ENCODE measurements at places on chromosomes 16 and 17.

- DNase-seq: no peak
Observed at GRCh38 chr16:4055748-4056147, 60.5 kb downstream of the ADCY9 start.

DNA sequence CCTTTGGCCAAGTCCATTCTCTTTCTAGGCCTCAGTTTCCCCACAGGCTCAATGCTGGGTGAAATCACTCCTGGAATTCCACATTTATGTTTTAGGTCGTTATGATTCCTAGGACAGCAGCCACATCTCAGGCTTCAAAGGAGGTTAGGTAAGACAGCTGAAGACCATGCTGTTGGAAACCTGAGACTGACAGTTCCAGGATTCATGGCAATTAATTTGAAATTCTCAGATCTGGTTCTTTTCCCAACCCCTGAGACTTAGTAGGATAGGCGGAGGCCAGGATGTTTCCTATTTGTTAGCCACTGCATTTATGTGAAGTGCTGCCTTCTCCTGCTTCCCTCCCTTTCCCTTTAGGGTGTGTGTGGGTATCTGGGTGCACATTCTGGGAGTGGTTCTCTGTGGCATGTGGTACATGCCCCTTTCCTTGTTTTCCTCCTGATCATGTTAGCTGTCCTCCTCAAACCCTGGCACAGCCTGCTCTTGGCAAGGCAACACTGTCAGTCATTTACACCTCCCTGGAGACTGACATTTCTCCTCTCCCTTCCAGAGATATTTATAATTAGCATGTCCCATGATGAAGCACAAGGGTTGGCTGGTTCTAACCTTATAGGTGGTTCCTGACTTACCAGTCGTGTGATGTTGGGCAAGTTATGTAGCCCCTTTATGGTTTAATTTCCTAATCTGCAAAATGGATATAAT lies 91.4 kb upstream of the SALL1 start:
- DNase-seq: no peak

DNA sequence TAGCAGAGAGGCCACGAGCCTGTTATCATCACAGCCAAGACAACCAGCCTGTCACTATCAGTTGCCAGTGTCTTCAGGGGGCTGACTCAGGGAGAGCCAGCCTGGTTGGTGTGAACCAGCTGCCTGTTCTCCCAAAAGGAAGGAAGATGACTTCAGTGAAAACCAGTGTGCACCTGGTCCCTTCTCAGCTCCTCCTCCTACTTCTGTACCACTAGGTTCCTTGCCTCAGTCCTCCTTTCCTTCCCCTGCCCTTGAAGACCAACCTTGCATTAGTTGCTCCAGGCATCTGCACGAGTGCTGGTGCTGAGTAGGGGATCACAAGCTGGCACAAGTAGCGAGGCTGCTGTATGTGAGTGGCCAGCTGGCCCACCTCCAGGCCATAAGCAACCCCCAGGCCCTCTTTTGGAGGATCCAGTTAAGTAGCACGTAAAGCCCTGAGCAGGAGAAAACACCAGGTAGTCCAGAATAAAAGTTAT lies 8.5 kb downstream of the TUBG1 start:
- no peak for DNase-seq

- peak; percentile 74 for DNase-seq
Observed at GRCh38 chr17:41322094-41322902, 6.8 kb upstream of the KRTAP17-1 start.

GRCh38 chr17:40327735-40328385 lies 18.9 kb downstream of the RARA start:
- DNase-seq: no peak

DNA sequence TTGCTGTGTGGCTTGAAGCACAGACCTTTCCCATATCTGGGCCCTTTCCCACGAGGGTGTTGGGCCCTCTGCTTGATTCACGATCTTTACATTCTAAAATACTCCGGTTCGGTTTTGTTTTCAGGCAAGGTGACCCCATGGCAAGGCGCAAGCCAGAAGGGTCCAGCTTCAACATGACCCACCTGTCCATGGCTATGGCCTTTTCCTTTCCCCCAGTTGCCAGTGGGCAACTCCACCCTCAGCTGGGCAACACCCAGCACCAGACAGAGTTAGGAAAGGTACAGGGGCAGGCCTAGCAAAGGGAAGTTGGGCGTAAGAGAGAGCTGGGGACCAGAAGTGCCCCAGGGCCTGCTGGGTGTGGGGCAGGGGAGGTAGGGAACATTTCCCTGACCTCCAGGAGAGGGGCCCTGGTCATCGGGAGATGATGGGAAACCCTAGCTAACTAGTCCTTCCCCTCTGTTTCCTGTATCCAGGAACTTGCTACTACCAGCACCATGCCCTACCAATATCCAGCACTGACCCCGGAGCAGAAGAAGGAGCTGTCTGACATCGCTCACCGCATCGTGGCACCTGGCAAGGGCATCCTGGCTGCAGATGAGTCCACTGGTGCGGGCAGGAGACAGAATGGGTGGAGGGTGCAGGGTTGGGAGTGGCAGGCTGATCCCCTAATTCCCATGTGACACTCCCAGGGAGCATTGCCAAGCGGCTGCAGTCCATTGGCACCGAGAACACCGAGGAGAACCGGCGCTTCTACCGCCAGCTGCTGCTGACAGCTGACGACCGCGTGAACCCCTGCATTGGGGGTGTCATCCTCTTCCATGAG lies 1.4 kb downstream of the ALDOA start:
- DNase-seq: no peak

GRCh38 chr16:15035163-15035729 lies 20.6 kb downstream of the NTAN1 start:
- DNase-seq: no peak

DNA sequence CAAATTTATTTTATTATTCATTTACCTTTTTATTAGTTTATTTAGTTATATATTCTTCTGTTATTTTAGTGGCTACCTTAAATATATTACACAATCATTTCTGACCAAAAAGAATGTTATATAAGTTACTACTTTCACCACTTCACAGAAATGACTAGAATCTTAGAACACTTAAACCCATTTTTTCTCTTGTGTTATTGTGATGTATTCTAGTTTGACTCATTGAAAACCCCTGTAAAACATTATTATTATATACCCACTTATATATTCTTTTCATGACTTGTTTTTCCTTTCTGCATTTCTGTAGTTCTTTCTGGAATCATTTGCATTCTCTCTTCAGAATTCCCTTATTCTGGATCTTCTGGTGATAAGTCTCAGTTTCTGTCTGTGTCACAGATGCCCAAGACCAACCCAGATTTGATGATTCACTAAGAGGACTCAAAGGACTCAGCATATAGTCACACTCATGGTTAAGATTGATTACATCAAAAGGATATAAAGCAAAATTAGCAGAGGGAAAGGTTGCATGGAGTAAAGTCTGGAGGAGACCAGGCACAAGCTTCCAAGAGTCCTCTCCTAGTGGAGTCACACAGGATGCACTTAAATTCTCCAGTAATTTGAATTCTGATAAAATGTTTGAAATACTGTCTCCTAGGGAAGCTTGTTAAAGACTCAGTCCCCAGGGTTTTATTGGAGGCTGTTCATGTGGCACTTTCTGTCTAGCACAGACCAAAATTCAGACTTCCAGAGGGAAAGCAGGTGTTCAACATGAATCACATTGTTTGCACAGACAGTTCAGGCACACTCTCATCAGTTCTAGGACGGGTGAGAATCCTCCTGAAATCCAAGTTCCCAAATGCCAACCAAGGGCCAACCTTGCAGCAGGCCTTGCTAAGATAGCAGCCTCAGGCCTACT lies 7.7 kb downstream of the GINS3 start:
- no peak for DNase-seq

- DNase-seq: no peak
Observed at GRCh38 chr16:23145186-23145585, 4.1 kb downstream of the USP31 start.

- DNase-seq: no peak
Observed at GRCh38 chr17:71709271-71709890, 411.4 kb upstream of the SOX9 start.

DNA sequence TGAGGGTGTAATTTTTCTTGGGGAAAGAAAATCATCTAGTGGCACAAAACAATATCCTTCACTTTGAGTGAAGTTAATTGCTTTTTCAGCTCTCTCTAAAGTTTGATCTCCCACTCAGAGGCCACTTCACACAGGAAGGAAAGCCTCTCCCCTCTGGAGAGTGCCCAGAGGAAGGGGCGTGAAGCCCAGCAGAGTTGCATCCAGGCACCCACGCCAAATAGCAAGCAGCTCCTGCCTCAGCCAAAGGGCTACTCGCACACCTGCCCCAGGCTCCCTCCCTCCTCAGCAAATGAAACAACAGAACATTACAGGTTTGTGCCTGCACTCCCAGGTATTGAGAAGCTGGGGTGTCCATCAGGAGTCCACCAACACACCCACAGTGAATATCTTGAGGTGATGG lies 183.0 kb upstream of the RPL38 start:
- no peak for DNase-seq

GRCh38 chr17:61401389-61402072 lies 1.9 kb downstream of the TBX2 start:
- no peak for DNase-seq

GRCh38 chr16:84471966-84472365 lies 32.5 kb downstream of the MEAK7 start:
- no peak for DNase-seq

GRCh38 chr16:50722960-50723359 lies 18.9 kb upstream of the CYLD start:
- no peak for DNase-seq

DNA sequence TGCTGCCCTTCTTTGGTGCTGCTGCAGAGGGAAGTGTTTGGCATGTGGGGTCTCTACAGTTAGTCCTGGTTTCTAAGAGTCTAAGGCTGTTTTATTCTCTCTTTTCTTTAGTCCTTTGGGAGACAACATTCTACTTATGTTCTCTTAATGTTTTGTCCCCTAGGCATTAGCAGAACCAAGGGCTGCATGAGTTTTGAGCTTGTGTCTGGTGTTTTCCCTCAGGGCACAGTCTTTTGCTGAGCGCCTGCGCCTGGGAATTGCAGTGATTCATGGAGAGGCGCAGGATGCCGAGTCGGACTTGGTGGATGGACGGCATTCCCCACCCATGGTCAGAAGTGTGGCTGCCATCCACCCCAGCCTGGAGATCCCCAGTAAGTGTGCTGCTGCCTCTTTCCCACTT lies 41.1 kb upstream of the SLC5A10 start:
- no peak for DNase-seq

DNA sequence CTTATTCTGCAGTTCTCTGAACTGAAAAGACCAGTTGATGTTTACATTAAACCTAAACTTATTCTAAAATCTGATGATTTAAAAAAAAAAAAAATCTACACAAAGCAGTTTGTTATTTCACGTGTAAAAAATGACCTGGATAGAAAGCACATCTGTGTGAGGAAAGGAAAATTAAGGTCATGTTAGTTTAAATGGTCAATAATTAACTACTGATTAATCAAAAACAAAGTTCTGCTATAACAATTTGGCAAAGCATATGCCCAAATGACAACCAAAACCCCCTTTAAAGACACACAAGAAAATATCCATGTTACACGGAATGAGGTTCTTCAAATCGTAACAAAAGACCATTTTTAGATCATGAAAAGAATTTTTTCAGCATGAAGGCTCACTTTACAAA lies 30.4 kb downstream of the CACNG1 start:
- no peak for DNase-seq

DNA sequence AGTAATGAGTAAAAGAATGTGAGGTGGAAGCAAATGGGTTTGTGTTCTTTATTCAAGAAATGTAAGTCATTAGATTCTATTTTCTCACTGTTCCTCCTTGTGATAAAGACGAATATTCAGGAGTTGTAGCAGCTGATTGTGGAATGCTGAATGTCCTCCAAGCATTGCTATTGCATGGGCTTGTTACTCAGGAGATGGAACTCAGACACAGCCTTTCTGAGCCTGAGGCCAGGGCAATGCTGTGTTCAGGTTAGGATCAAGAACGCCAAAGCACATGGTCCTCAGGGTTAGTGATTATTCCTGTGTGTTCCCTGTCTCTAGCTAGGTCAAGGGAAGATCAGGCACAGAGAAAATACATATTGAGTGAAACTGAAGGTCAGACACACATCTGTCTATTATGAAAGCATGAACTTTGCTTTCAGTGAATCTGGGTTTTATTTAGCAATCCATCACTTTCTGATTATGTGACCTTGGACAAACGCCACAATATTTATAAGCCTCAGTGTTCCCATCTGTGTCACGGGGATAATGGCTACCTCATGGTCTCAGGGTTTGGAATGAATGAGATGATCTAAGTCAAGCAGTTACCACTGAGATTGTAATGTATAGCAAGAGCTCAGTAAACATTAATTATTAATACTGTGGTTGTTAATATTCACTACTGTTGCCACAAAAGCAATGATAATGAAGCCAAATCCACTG lies 426.8 kb upstream of the DYNLRB2 start:
- no peak for DNase-seq

DNA sequence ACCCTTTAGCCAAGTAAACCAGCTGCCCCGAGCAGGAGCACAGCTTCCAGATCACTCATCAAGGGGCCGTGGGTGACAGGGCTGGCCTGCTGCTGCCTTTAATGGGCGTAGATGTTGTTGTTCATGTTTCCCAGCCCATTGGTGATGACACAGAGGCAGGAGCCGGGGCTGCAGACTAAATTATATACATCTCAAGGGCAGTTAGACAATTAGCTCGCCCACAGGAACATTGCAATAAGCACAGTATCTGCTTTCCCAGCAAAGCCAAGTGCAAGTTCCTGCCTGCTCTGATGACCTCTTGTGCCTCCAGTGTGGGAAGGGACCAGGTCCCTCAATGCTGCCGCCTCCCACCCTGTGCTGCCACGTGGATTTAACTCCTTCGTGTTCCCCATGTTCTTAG lies 485.8 kb downstream of the MAF start:
- DNase-seq: no peak

GRCh38 chr16:66428682-66429251 lies 1.7 kb downstream of the BEAN1 start:
- no peak for DNase-seq

DNA sequence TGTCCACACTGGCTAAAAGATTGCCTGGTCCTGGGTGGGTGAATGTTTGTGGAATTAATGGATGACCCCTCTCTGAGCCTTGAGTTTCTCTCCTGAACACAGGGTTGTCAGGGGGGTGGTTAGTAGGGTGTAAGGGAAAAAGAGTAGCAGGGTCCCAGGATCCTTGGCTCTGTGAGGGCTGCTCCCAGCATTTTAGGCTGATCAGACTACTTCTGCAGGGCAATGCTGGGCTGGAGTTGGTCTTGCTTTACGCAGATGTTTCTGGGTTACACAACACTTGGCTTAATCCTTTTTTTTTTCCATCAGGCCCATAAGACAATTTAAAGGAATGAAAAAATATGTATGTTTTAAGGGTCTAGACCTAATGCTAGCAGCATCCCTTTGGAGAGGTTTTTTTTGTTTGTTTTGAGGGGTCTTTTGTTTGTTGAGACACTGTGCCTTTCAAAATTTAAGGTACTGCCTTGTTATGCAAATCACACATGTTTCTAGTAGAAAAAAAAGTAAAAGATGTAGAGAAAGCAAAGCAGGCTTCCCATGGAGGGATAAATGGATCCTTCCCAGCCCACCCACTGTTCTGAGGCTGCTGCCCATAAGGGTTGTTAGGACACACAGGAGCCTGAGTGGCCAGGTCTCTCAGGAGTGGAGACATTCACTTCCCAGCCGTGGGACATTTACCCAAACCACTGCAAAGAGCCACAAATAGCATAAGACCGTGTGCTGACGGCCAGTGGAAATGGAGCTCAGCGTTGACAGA lies 225.6 kb upstream of the HSBP1 start:
- no peak for DNase-seq

GRCh38 chr17:58788199-58788598 lies 32.5 kb downstream of the PPM1E start:
- DNase-seq: no peak
